Left colon (tissue), 2 donors: ENCODE measurements at places on chromosomes 5 and 9.
A peak's percentile ranks its signal among the peaks of the same experiment; 100 is the strongest.

GRCh38 chr5:172564883-172565282, 76.2 kb upstream of the NEURL1B start:
- no peak for DNase-seq

GRCh38 chr9:78365748-78366697, 69.1 kb downstream of the PSAT1 start:
- no peak for DNase-seq

DNA sequence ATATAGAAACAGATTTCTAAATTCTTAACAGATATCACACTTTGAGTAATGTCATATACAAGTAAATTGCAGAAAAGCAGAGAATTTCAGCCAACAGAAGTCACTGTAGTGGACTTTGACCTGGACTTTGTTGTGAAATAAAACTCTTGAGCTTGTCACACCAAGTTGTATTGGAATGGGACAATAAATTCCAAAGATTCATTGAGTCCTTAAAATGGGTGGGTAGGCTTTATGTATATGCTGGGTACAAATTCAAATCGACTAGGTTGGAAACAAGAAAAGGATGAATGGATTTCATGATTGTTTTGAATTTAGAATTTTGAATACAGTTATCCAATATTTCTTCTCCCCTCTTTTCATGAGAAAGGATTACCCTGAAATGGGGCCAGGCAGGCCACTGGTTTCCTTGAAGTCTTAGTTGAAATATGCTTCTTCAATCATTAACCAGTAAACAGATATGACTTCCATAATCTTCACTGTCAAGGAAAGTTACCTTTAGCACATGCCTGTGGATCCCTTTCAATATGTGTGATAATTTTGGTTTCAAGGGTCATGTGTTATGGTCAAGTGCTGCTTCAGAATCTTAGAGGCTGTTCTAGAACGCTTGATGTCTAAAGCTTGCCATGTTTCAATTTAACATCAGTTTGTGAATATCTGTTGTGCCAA, 25.7 kb downstream of the PIP5K1B start:
- no peak for DNase-seq

- peak; percentile 69 for DNase-seq
Observed at GRCh38 chr9:33446946-33447798, at the start of gene AQP3. AQP3 (minus strand) TSS chr9:33447593; CDS start chr9:33447530, 63 bp downstream.

- DNase-seq: peak; percentile 34
Observed at GRCh38 chr5:74767579-74767913, 497 bp downstream of the NSA2 start.

GRCh38 chr5:102971676-102972293, 148.2 kb downstream of the GIN1 start:
- no peak for DNase-seq

DNA sequence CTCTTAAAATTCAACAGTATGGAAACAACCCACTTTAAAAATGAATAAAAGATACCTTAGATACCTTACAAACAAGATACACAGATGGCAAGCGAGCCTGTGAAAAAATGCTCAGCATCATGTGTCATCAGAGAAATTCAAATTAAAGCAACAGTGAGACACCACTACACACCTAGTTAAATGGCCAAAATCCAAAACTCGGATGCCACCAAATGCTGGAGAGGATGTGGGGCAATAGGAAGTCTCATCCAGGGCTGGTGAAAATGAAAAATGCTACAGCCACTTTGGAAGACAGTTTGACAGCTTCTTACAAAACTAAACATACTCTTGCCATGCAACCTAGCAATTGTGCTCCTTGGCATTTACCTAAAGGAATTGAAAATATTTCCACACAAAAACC, 17.9 kb downstream of the DUSP1 start:
- no peak for DNase-seq

GRCh38 chr5:17192191-17192590, 25.2 kb upstream of the BASP1 start:
- no peak for DNase-seq

- DNase-seq: no peak
Observed at GRCh38 chr9:137972355-137972987, 94.9 kb downstream of the CACNA1B start.

GRCh38 chr5:32651638-32652037, 59.5 kb upstream of the NPR3 start:
- DNase-seq: no peak

GRCh38 chr5:127762412-127762811, 59.2 kb downstream of the CCDC192 start:
- DNase-seq: no peak
